Thyroid gland (tissue), 4 donors: ENCODE measurements at places on chromosomes 4 and X. TPM values are rescaled to one million over a fixed set of nuclear protein-coding genes. Genes with fewer than 3 reads are reported as not detected.

GRCh38 chrX:72102126-72102525, 29.6 kb downstream of the RTL5 start:
- H3K36me3 ChIP-seq: no peaks in the 10 kb centered on the region
- DNase-seq: no peak
- H3K27me3 ChIP-seq: no peaks in the 10 kb centered on the region

DNA sequence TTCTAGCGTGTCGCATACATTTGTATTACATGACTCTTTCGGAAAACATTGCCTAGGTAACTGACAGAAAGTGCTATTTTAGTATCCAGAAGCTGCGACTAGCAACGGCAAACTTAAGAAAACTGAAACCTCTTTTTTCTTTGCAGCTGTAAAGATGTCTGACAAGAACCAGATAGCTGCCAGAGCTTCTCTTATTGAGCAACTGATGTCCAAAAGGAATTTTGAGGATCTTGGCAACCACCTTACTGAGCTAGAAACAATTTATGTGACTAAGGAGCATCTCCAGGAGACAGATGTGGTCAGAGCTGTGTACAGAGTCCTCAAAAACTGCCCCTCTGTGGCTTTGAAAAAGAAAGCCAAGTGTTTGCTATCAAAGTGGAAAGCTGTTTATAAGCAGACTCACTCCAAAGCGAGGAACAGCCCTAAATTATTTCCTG, 9.4 kb downstream of the TCEANC start:
- H3K27me3 ChIP-seq: no peaks in the 10 kb centered on the region
- H3K4me3 ChIP-seq: no peak overlapping the region
- H3K27ac ChIP-seq: no peak overlapping the region
- no peak for DNase-seq

DNA sequence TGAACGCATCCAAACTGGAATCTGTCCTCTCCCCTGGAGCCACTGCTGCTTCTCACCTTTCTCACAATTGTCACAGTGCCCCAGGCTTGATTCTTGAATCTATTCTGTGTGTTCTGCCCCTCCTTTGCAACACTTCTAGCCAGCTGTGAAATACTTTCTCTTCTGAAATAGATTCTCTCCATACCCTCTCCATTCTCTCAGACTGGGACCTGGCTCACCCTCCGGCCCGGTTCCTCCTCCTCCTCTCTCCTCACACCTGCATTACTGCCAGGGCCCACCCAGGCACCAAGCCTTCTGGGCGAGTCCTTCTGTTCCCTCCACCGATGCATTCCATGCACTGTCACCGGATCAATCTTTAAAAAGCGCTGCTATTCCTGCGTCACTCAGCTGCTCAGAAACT, 336.1 kb downstream of the UNC5C start:
- H3K27me3 ChIP-seq: no peaks in the 10 kb centered on the region
- H3K36me3 ChIP-seq: no peaks in the 10 kb centered on the region
- no peak overlapping the region for H3K4me3 ChIP-seq
- H3K4me1 ChIP-seq: no peaks in the 10 kb centered on the region
- no peak overlapping the region for H3K27ac ChIP-seq

- H3K4me1 ChIP-seq: no peaks in the 10 kb centered on the region
- no peak overlapping the region for H3K4me3 ChIP-seq
- H3K27me3 ChIP-seq: no peaks in the 10 kb centered on the region
- no peak overlapping the region for H3K27ac ChIP-seq
- DNase-seq: no peak
- H3K36me3 ChIP-seq: no peaks in the 10 kb centered on the region
Measured at GRCh38 chr4:127239902-127240763, 392.6 kb upstream of the INTU start.

- H3K36me3 ChIP-seq: no peaks in the 10 kb centered on the region
- H3K27ac ChIP-seq: no peak overlapping the region
- no peaks in the 10 kb centered on the region for H3K27me3 ChIP-seq
- no peaks in the 10 kb centered on the region for H3K4me1 ChIP-seq
Measured at GRCh38 chr4:74667944-74668343, 126.4 kb downstream of the BTC start.

DNA sequence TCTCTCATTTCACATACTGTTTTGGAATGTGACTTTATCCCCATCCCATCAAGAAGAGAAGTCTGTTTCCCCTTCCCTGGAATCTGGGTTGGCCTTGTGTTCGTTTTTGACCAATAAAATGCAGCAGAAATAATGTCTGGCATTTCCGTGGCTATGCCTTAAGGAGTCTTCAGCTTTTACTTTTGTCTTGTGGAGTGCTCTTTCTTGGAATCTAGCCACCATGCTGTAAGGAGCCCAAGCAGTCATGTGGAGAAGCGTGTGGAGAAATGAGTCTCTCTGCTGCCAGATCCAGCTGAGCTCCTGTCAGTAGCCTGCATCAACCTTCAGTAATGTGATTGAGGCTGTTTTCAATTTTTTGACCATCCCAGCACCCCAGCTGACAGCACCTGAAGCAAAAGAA, 84.4 kb upstream of the ARMCX2 start:
- H3K27ac ChIP-seq: no peak overlapping the region
- H3K27me3 ChIP-seq: no peaks in the 10 kb centered on the region
- no peaks in the 10 kb centered on the region for H3K36me3 ChIP-seq
- H3K4me3 ChIP-seq: no peak overlapping the region

- H3K4me1 ChIP-seq: no peaks in the 10 kb centered on the region
- H3K27me3 ChIP-seq: no peaks in the 10 kb centered on the region
- no peaks in the 10 kb centered on the region for H3K36me3 ChIP-seq
- no peak for DNase-seq
- no peak overlapping the region for H3K4me3 ChIP-seq
Measured at GRCh38 chr4:166498546-166498945, 625.5 kb downstream of the TLL1 start.

GRCh38 chr4:15598644-15599043, 56.5 kb downstream of the FBXL5 start:
- no peak overlapping the region for H3K4me3 ChIP-seq
- no peaks in the 10 kb centered on the region for H3K27me3 ChIP-seq
- peaks cover 3% of the 10 kb centered on the region for H3K36me3 ChIP-seq
- DNase-seq: no peak
- no peaks in the 10 kb centered on the region for H3K4me1 ChIP-seq

- H3K36me3 ChIP-seq: no peaks in the 10 kb centered on the region
- no peak overlapping the region for H3K27ac ChIP-seq
- H3K4me3 ChIP-seq: no peak overlapping the region
- no peak for DNase-seq
Measured at GRCh38 chr4:3655485-3655884, 110.7 kb upstream of the ADRA2C start.

CDKL5 gene
- 8.4 TPM for total RNA-seq

LAMTOR3 gene
- 85.0 TPM for total RNA-seq

IL15 gene
- 27.1 TPM for total RNA-seq

QRFPR gene
- 1.6 TPM for total RNA-seq

CSN1S1 gene
- not detected for total RNA-seq

CT45A3 gene
- not detected for total RNA-seq

HS6ST2 gene
- total RNA-seq: 0.11 TPM
